ENCODE measurements at places on chromosomes 11 and 22.
A peak's percentile ranks its signal among the peaks of the same experiment; 100 is the strongest.

DNA sequence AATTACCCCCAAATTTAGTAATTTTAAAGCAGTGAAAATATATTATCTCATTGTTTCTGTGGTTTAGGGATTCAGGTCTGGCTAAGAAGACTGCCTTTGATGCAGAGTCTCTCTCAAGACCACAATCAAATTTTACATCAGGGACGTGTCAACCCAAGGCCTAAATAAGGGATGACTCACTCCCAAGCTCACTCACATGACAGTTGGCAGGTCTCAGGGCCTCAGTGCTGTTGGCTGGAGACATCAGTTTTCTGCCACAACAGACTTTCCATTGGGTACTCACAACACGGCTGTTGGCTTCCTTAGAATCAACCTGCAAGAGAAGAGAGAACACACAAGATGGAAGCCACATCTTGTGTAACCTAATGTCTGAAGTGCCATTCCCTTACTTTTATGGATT, 377.3 kb downstream of the FAM181B start:
- DNase-seq, result no peak

DNA sequence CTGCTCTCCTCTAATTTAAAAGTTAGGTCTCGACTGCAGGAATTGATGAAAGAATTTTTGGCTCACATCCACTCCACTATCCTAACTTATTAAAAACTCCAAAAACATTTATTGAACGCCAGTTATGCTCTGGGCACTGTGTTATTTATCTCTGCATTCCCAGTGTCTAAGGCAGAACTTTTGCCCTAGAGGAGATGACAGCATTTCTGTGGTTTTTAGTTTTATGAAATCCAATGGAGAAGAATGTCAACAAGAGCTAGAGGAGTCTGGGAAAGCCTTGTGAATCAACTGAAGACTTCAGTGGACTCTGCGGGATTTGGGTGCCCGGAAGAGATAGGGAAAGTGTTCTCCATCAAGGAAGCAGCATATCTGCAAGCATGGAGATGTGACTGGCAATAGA, 217.0 kb upstream of the PGR start:
- DNase-seq, result no peak

- no peak for DNase-seq
These were observed 39.9 kb downstream of the MAML2 start for GRCh38 chr11:96303064-96303463.

- no peak for DNase-seq
These were observed 43.5 kb downstream of the CD44 start for GRCh38 chr11:35182317-35182939.

DNA sequence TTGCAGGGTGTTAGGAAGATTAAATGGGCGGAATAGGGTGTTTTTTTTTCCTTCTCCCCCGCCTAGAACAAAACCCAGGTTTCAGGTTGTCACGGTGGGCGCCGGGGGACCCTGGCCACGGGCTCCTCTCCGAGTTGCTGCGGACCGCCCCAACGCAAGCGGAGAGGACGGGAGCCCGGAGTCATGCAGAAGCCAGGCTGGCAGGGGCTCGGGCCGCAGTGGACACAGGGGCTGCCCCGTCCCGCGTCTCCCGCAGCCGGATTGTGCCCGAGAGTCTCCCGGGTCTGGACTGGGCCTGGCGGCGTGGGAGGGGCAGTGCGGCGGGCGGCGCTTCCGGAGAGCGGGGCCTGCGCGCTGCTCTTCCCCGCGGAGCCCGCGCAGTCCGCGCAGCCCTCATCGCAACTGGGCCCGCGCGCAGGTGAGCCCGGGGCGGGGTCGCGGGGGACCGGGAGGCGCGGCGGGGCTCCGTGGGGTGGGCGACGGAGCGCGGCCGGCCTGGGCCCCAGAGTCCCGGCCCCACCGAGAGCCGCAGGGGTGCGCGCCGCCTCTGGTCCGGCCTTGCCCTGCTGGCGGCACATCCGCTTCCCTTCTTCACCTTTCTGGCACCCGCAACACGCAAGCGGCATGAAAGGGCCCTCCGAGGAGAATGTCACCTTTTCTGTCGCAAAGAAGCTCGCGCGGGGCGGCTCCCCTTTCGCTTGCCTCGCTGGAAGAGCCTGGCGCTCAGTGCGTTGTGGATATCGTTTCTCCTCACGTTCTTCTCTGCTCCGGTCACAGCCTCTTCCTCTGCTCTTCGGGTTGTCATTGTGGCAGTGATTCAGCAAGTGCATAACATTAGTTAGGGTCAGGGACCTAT, at the start of gene TIRAP:
TIRAP (plus strand) TSS at position 358 of the 856 bp plus-strand sequence. CDS start 7,802 bp downstream, outside the sequence.
- peak; percentile 47 for DNase-seq

GRCh38 chr11:12051287-12051662, 42.8 kb upstream of the DKK3 start:
- DNase-seq, result no peak

All from activated T-helper 1 cell treated with Interleukin-2 at 50 U/mL for 16 hours (primary cell).